Tibial artery (tissue), 4 donors: ENCODE measurements at places on chromosomes 13 and 19.

DNA sequence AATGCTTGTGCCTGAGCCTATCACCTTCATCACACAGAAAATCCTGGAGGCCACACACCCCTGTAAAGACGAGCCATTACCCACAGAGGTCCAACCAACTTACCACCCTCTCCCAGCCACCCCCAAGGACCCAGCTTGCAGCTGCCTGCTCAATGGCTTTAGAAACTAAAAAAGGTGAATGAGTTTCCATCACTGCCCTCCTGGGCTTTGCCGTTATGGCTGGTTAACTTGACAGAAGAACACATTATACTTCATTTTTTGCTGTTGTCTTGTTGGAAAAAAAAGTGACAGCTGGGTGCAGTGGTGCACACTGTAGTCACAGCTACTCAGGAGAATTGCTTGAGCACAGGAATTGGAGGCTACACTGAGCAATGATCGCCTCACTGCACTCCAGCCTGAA, 17.4 kb upstream of the FEM1A start:
- DNase-seq = no peak

DNA sequence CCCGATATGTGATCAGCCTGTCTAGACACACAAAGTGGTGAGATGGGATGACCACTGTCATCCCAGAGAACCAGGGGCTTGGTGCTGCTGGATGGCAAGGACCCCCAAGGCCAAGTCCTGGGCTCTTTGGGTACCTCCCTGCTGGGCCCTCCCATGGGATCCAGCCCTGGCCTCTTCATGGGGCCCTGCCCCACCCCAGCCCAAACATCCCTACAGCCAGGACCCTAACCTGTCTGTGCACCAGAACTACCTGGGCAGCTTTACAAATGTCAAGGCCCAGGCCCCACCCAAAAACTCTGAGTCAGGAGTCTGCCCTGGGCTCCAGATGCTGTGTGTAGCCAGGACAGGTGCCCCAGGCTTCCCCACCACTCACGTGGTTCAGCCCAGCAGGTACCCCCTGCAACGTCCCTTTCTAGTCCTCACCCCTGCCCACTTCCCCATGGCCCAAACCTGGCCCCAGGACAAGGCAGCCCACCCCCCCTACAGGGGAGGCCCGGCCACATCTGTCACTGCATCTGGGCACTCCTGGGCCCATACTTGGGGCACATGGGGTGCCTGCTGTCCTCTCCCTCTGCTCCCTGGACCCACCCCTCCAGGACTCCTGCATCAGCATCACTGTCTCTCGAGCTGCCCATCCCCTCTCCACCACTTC, 233.5 kb downstream of the TUBA3C start:
- DNase-seq = no peak

GRCh38 chr19:39655613-39656012, at the start of gene LGALS16:
TSS of gene LGALS16 (plus strand) at chr19:39655913. CDS start at chr19:39655962, 49 bp downstream.
- no peak for DNase-seq

- no peak for DNase-seq
Observed at GRCh38 chr13:36288794-36289391, 8.7 kb downstream of the CCDC169 start.

DNA sequence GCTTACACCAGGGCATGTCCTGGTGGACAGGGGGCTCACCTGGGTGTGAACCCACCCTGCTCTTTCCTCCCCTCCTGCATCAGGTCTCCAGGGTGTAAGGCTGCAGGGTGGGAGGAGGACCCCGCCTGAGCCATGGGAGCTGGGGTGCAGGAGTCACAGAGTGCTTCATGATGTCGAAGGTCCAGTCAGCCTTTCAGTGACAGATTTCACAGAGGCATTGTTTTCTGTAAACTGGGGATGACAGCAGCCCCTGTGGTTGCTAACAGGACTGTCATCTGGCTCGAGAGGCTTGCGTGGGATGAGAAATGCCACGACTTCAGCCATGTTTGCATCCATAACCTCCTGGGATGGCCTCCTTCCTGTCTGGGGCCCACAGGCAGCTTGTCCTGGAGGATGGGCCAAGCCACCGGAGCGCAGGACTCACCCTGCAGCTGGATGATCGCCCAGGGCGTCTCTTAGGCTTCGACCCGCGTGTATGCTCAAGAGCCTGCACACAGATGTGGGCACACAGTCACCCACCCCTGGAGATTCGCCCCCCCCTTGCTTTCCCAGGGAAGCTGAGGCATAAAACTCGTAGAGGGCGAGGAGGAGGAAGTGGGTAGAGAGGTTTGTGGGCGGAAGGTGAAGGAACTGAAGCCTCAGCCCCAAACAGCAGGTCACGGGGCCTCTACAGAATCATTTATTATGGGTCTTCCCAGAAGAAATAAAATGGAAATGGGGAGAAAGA, 4.9 kb downstream of the NANOS3 start:
- no peak for DNase-seq

- DNase-seq = peak; percentile 77
Observed at GRCh38 chr13:114166381-114167131, 12.5 kb upstream of the CFAP97D2 start.

DNA sequence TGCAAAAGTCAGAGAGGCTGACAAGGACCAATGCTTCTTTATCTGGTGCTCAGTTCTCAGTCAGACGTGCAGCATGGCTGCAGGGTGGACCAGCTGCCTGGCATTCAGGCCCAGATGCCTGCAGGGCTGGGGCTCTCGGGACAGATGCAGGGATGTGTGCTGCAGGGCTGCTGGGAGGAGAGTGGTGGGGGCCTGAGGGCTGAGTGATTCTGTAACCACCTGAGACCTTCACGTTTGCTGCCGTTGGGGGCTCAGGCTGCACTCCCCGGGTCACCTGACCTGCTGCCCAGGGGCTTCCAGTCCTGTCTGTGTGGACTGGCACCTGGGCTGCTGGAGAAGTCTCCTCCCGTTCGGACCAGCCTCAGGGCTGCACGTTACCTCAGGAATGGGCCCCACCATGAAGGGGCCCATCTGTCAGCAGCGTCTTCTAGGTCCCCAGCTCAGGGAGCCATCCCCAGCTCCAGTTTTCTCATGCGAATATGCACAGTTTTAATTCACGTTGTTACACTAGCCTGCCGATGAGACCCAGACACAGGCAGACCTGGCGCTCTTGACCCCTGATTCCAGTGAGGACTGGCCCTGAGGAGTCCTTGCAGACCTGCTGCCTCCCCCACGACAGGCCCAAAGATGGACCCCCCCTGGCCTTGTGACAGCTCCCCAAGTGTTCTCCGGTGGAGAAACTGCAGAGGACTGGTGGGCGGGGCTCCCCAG, 16.9 kb downstream of the KCTD15 start:
- DNase-seq = no peak

DNA sequence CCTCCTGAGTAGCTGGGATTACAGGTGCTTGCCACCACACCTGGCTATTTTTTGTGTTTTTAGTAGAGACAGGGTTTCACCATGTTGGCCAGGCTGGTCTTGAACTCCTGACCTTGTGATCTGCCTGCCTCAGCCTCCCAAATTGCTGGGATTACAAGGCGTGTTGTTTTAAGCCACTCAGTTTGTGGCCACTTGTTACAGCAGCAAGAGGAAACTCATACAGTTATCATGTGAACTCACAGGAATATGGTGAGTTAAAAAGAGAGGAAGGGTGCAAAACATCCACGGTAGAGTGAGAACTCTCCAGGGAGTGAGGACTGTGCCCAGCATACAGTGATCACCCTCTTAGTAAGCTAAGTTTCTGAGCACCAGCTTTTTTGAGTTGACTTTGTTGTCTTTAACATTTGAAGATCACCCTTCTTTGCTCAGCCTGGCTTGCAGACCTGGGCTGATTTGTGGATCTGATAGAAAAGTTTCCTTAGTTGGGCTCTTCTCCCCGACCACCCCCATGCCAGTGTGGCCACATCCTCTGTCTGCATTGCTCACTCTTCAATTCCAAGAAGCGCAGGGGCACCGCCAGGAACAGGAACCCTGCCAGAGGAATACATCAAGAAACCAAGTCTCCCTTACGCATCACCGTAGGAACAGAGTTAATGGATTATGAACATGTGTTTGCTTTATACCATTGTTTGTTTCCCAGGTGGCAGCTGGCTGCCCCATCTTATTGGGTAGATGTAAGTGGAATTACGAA, 16.0 kb downstream of the ALOX5AP start:
- DNase-seq = no peak

DNA sequence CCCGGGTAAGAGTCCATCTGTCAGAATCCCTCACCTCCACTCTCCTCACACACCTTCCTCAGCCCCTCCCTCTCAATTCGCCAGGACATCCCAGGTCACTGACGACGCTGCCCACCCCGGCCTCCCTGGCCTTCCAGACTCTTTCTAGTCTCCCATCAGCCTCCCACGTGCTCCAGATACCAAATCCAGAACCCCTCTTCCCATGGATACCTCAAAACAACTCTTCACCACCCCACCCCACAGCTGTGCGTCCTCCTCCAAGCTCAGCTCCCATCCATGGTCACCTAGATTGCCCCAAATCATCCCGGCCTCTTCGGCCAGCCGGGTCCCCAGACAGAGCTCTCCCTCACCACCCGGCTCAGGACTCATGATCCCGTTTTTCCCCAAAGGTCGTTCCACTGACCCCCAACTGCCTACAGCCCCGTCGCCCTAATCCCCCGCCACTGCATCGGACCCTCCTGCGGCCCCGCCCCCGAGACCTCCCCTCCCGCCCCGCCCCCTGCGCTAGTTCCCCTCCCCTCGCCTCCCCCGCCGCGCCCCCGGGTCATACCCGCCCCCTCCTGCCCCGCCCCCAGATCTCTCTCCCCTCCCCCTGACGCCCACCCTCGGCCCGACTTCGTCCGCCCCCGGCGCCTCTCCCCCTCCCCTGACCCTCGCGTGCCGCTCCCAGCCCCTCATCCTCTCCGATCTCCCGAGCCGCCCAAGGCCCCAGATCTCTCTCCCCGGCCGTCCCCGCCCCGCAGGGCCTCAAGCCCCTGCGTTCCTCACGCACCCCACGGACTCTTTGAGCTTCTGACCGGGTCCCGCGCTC, 546 bp downstream of the UBXN6 start:
- DNase-seq = no peak

DNA sequence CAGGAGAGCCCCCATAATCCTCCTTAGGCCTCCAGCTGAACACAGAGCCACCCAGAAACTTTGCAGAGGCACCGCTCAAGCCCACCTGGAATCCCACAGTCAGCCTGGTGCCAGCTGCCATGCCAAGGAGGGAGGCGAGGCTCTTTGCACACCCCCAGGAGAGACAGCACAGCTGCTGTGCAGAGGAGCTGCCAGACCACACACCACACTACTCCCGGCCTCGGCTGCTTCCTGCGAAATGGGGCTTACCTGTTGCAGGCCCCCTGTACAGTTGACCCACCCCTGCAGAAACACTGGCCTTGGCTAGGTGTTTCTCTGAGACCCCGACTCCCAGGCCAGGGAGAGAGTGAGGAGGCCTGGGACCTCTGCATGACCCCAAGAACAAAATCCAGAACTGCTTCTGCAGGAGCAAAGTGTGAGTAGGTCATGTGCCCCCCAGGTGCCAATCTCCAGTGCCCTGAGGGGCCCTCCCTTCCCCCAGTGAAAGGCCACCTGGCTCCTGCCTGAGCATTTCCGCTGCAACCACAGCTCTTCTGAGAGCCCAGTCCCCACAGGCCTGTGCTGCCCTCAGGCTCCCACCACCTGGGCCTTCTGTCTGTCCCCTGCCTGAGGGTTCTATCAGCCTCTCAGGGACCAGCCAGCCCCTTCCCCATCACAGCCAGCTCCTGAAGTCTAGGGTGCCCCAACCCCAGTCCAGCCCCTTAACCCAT, 580.4 kb downstream of the UQCRFS1 start:
- no peak for DNase-seq

DNA sequence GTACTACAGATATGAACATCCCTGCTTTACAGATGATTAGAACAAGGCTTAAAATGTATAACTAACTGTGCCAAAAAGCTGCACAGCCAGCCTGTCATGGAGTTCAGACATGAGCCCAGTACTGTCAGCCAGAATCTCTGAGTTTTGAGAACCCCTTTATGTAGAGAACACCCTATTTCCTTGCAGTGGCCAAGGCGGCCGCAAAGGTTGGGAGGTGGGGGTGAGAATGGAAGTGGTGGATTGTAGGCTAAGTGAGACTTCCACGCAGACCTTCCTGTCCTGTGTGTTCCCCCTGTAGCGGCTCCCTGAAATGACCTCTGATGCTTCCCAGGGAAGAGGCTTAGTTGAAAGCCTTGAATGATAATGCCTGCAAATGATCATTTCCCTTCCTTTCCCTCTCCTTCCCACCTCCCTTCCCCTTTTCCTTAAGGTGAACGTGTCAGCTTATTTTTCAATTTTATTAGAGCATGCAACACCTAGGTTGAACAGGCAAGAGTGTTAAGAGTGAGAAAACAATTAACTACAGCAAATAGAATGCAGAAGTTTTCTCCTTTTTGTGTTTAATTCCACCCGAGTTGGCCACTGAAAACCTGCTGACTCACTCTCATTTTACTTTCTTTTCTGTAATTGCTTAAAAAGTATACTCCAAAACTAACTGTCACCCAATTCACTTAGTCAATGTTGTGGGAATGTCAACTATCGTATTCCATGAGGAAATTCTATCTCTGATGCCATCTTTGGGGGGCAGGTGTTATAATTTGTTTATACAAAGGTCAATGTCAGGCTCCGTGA, 167.0 kb upstream of the EDNRB start:
- no peak for DNase-seq

DNA sequence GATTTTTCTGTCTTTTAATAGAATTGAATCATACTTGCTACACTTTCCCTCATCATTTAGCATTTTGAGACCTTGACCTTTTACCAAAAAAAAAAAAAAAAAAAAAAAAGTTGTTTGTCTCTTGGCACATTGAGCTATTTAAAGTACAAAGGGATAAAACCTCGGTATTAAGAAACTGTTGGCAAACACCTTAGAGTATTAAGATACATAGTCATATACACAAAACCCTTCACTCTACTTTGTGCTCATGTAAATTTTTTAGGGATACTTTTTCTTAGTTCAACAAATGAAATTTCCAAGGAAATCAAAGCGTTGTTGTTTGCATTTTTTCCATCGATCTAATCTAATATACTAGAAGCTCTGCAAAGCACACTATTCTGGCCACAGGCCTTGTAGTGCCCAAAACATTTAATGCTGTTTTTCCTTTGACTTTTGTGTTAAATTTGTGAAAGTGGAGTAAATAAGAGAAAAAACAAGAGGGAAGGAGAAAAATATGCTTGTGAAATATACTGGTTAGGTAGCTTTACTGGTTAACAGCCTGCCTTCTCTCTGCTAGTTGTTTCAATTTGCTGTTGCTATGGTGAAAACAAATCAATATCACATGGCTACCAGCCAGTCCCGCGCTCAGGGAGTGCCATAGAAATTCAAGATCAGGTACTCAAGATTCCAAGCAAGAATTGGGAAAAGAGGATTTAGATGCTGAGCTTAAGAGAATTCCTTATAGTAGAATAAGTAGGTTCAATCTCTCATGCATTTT, 2.6 kb downstream of the MBNL2 start:
- no peak for DNase-seq

DNA sequence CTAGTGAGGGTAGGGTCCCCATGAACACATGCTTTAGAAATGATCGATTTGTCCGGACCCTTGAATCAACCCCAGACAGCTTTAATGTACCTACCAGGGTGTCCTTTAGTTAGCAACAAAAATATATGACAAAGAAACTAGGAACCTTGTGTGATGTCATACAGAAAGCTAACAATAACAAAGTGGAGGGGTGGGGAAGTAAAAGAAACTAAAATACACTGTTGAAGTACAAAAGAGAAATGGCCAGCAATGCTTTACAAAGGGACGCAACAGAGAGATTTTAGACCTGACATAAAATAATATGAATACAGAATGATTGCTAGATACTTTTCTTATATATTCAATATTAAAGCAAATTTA, 40.0 kb downstream of the DZIP1 start:
- no peak for DNase-seq

GRCh38 chr13:80224468-80224867, 116.5 kb downstream of the SPRY2 start:
- DNase-seq = no peak

- no peak for DNase-seq
Observed at GRCh38 chr19:38197937-38198704, 25.9 kb downstream of the DPF1 start.

- no peak for DNase-seq
Observed at GRCh38 chr19:19106056-19106551, 32.2 kb downstream of the TMEM161A start.
